Panc1 (cell line): ENCODE measurements at places on chromosomes 5 and 9. TPM values are rescaled to one million over a fixed set of nuclear protein-coding genes. Genes with fewer than 3 reads are reported as not detected.
A peak's percentile ranks its signal among the peaks of the same experiment; 100 is the strongest.

LTC4S gene
- 0.69 TPM for total RNA-seq

F2RL2 gene
- total RNA-seq, result 0.13 TPM

SLC4A9 gene
- not detected for total RNA-seq

- no peak overlapping the region for H3K4me3 ChIP-seq
- no peak for DNase-seq
- peak overlapping the region; percentile 69 for H3K27ac ChIP-seq
- H3K36me3 ChIP-seq, result no peaks in the 10 kb centered on the region
These were observed 15.7 kb downstream of the NACC2 start for GRCh38 chr9:136079211-136079915.

- H3K36me3 ChIP-seq, result no peaks in the 10 kb centered on the region
- H3K27me3 ChIP-seq, result no peaks in the 10 kb centered on the region
- no peaks in the 10 kb centered on the region for H3K4me1 ChIP-seq
- no peak overlapping the region for H3K4me3 ChIP-seq
- no peak overlapping the region for H3K27ac ChIP-seq
- DNase-seq, result no peak
These were observed 309.8 kb downstream of the TAF11L14 start for GRCh38 chr5:17944046-17944445.

- no peaks in the 10 kb centered on the region for H3K36me3 ChIP-seq
- no peaks in the 10 kb centered on the region for H3K4me1 ChIP-seq
- DNase-seq, result no peak
- H3K27ac ChIP-seq, result no peak overlapping the region
- H3K27me3 ChIP-seq, result no peaks in the 10 kb centered on the region
These were observed 110.3 kb upstream of the TBC1D2 start for GRCh38 chr9:98365781-98366180.

DNA sequence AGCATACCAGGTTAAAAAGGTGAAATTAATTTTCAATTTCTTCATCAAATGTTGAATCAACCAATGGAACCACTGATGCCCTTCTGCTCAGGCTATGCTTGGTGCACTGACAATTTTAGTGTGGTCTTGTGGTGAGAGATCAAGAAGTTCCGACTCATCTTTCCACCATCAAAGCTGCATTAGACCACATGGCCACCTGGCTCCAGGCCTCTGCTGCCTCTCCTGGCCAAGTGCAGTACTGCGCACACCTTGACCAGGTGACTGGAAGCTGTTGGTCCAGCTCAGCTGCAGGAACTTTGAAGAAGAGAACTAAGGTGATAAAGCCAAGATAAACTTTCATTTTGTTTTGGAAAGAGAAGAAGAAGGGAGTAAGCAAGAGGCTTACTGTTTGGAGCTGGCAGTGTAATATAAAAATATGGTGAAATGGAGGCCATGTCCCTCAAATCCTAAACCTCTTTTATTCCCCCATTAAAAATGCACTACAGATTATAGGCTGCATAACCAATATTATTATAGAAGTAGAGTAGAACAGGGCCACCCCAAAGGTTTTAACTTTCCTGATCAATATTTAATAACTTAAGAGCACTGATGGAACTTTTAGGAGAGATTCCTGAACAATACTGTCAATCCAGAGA lies 315.5 kb upstream of the C9orf72 start:
- no peaks in the 10 kb centered on the region for H3K36me3 ChIP-seq
- peak; percentile 22 for DNase-seq
- no peaks in the 10 kb centered on the region for H3K4me1 ChIP-seq
- H3K27ac ChIP-seq, result no peak overlapping the region
- H3K4me3 ChIP-seq, result no peak overlapping the region

DNA sequence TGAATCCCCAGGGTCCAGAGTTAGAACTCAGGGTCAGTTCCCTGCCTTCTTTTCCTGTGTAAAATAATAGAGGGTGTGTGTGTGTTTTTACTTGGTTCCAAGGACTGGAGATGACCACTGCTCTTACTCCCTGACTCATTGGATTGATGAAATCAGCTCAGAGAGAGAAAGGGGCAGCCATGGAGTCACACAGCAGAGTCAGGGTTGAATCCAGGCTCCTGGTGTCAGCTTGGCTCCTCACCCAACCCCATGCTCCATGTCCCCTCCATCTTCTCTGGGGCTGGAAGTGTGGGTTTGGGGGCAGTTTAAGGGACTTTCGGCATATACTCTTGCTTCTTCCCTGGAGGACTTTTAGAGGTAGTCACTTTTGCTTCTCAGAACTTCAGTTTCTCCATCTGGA lies 21.6 kb downstream of the DAB2IP start:
- H3K4me1 ChIP-seq, result no peaks in the 10 kb centered on the region
- H3K36me3 ChIP-seq, result no peaks in the 10 kb centered on the region
- H3K27ac ChIP-seq, result no peak overlapping the region
- no peak overlapping the region for H3K4me3 ChIP-seq

BARHL1 gene
- not detected for total RNA-seq

DNA sequence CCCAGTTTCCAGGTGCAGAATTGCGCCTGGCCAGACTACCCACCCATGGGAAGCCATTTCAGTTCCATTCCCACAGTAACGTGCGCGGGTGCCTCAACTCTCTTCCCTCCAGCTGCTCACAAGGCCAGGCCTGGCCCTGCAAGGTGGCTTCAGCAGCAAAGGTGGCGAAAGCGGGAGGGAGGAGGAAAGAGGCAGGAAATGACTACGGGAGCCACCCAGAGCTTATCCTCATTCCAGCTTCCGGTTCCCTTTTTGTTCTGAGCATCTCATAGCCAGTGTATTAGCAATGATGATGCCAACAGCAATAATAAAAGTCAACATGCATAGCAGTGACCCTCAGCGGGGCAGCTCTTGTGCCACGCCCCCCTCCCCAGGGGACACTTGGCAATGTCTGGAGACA lies 101.5 kb upstream of the BOD1 start:
- no peaks in the 10 kb centered on the region for H3K27me3 ChIP-seq
- no peaks in the 10 kb centered on the region for H3K4me1 ChIP-seq
- DNase-seq, result no peak
- no peaks in the 10 kb centered on the region for H3K36me3 ChIP-seq

DNA sequence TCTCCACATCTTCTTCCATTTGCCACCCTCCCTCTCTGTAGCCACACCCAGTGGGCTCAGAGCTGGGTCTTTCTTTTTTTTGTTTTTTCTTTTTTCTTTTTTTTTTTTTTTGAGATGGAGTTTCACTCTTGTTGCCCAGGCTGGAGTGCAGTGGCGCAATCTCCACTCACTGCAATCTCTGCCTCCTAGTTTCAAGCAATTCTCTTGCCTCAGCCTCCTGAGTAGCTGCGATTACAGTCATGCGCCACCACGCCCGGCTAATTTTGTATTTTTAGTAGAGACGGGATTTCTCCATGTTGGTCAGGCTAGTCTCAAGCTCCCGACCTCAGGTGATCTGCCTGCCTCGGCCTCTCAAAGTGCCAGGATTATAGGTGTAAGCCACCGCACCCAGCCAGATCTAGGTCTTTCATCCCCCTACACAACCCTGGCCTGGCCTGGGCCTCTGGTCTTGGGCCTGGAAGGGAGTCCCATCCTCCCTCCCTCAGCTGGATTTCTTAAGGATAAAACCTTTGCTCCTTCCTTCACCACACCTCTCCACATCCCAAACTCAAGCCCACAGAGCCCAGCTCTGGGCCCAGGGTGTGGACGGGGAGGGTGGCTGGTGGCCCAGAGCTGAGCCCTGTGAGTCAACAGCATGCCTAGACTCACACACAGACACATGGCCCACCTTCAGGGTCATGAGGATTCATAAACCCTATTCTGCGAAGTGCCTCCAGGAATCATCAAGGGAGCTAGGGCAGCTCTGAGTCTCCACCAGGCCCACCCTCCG lies 18.8 kb upstream of the KCNIP1 start:
- no peak overlapping the region for H3K27ac ChIP-seq
- H3K27me3 ChIP-seq, result peaks cover 3% of the 10 kb centered on the region; the same call in 1 of the 2 replicates
- H3K4me3 ChIP-seq, result no peak overlapping the region
- no peaks in the 10 kb centered on the region for H3K36me3 ChIP-seq
- H3K4me1 ChIP-seq, result no peaks in the 10 kb centered on the region

DNA sequence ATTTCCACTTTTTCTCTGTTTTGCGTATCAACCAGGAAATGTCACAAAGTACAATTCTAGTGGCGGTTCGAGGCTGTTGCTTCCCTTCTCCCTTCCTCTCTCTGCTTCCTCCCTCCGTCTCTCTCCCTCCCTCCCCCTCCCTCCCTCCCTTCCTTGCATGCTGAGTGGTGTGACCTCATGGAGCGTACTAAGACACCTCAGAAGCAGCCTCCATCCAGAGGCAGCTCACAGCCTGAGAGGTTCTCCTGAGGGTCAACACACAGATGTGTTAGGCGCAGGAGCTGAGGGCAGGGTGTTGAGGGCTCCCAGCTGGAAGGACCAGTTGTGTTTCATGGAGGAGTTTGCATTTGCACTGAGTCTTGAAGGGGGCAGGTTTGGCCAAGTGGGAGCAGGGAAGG lies 57.7 kb downstream of the COL5A1 start:
- no peak overlapping the region for H3K27ac ChIP-seq
- DNase-seq, result no peak
- H3K36me3 ChIP-seq, result no peaks in the 10 kb centered on the region
- no peak overlapping the region for H3K4me3 ChIP-seq
- no peaks in the 10 kb centered on the region for H3K4me1 ChIP-seq

DNA sequence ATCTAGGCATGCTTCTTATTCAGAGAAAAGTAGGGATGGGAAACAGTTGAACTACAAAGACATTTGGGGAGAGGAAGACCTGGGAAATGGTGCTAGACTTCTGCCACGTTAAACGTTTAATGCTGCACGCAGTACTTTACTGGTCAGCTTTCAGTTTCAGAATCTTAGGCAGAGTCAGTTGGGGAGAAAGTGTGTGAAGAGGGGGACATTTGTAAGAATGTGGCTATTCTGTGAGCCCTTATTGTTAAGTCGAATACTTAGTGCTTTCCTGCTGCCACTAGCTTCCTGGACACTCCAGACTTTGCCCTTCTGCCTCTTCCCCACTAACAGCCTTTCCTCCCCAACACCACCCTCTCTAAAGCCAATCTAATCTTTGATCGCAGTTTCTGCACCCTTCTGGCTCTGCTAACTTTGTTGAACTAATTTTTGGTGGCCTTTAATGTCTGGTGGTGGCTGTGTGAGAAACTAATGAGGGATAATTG lies 6.1 kb downstream of the CYSTM1 start:
- H3K4me1 ChIP-seq, result peaks cover 50% of the 10 kb centered on the region
- no peaks in the 10 kb centered on the region for H3K36me3 ChIP-seq
- H3K4me3 ChIP-seq, result no peak overlapping the region
- H3K27ac ChIP-seq, result peak overlapping the region; percentile 53
- DNase-seq, result no peak

DNA sequence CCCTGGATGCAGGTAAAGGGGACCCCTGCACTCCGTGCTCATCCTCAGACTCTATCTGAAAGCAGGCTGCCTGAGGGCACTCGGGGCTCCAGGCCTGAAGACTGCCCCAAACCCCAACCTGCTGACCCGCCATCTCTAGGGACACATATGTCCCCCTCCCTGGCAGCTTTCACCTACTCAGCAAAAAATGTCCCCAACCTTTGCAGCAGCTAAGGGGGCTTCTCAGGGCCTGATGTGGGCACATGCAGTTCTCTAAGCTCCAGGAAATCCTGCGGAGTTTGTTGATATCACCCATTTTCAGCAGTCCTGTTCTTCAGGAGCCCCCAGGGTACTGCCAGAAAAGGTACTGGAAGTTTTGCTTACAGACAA lies 2.2 kb upstream of the DPH7 start:
- H3K27me3 ChIP-seq, result no peaks in the 10 kb centered on the region
- peaks cover 3% of the 10 kb centered on the region; the same call in 1 of the 2 replicates for H3K4me1 ChIP-seq
- no peak overlapping the region for H3K4me3 ChIP-seq
- no peak overlapping the region for H3K27ac ChIP-seq
- DNase-seq, result no peak

DNA sequence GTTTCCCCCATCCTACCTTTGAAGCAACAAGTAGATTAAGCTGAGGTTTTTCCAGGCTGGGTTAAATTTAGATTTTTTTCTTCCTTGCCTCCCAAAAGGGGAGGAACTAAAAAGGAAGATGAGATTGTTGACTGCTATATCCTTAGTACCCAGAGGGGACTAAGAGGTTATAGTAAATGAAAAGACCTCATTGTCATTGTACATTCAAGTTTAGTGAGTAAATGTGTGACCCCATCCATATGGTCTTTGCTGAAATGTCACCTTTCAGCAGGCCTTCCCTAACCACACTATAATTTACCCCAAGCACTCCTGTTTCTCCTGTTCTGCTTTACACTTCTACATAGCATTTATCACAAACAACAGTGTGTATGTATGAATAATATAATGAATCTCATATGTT lies 35.8 kb upstream of the CHD1 start:
- no peak for DNase-seq
- no peaks in the 10 kb centered on the region for H3K27me3 ChIP-seq
- no peak overlapping the region for H3K27ac ChIP-seq
- H3K4me3 ChIP-seq, result no peak overlapping the region
- H3K4me1 ChIP-seq, result no peaks in the 10 kb centered on the region
- H3K36me3 ChIP-seq, result no peaks in the 10 kb centered on the region

DNA sequence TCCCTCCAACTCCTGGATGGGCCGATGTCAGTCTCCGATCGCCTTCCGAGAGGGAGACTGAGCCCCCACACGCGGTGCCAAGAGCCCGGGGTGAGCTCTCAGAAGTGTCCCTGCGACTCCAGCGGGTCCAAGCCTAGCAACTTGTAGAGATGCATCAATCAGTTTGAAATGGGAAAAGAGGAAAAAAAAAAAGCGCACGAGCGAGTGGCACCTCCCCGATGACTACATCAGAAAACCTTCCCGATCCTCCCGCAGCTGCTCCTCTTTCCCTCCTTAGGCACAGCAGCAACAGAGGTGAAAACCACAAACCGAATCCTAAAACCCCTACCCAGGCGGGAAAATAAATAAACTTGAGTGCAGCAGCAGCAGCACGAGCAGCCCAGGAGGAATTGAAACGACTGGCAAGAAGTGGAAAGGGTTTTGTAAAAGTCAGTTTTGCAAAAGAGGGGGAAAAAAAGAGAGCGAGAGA lies 1.0 kb upstream of the EFNA5 start:
- peaks cover 3% of the 10 kb centered on the region; the same call in 1 of the 2 replicates for H3K36me3 ChIP-seq
- peaks cover 16% of the 10 kb centered on the region for H3K4me1 ChIP-seq
- no peaks in the 10 kb centered on the region for H3K27me3 ChIP-seq
- DNase-seq, result no peak
- peak overlapping the region; percentile 91 for H3K27ac ChIP-seq

CD72 gene
- total RNA-seq, result 0.72 TPM

- no peaks in the 10 kb centered on the region for H3K27me3 ChIP-seq
- DNase-seq, result no peak
- no peak overlapping the region for H3K27ac ChIP-seq
- no peak overlapping the region for H3K4me3 ChIP-seq
- no peaks in the 10 kb centered on the region for H3K36me3 ChIP-seq
These were observed 14.8 kb downstream of the PCDHGC5 start for GRCh38 chr5:141503681-141504080.

DNA sequence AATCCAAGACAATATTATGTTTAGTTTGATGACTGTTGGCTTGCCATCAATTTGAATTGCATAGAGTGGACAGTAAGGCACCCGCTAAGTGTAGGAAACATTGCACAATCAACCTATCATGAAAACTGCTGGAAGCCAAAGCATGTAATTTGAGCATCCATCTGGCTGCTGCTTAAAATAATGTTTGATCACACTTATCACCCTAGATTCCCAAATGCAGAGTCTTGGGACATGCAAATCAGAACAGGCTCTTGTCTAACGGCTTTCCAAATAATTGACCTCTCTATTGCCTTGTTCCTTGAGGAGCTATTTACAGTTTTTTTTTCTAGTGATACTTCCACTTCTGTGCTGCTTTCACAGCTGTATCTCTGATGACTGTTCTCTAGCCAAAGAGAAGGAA lies 342.1 kb downstream of the PRR16 start:
- H3K36me3 ChIP-seq, result no peaks in the 10 kb centered on the region
- H3K4me3 ChIP-seq, result no peak overlapping the region
- no peaks in the 10 kb centered on the region for H3K27me3 ChIP-seq
- no peak for DNase-seq
- H3K4me1 ChIP-seq, result no peaks in the 10 kb centered on the region
